NCI-H1930 (cell line): ENCODE measurements at places on chromosomes 4 and X.

- DNase-seq, result no peak
Observed at GRCh38 chr4:5933116-5933515, 40.2 kb upstream of the CRMP1 start.

GRCh38 chrX:44085209-44085608, 112.0 kb upstream of the NDP start:
- no peak for DNase-seq

- no peak for DNase-seq
Observed at GRCh38 chrX:119235051-119235511, 1.0 kb upstream of the PGRMC1 start.

DNA sequence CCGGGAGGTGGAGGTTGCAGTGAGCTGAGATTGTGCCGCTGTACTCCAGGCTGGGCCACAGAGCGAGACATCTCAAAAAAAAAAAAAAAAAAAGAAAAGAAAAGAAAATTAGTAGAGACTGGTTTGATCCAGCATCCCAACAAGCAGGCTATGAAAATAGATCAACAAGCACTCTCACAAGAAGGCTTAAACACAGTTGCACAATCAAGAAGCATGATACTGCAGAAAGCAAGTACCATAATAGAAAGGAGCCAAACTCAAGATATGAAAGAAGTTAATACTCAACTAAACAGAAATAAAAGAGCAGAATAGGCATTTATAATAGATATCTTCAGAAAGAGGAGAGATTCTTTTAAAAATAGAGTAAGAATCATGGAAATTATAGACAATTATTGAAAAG, 10.6 kb downstream of the TLR6 start:
- DNase-seq, result no peak

- no peak for DNase-seq
Observed at GRCh38 chrX:103535206-103535605, 15.9 kb upstream of the RAB40A start.

DNA sequence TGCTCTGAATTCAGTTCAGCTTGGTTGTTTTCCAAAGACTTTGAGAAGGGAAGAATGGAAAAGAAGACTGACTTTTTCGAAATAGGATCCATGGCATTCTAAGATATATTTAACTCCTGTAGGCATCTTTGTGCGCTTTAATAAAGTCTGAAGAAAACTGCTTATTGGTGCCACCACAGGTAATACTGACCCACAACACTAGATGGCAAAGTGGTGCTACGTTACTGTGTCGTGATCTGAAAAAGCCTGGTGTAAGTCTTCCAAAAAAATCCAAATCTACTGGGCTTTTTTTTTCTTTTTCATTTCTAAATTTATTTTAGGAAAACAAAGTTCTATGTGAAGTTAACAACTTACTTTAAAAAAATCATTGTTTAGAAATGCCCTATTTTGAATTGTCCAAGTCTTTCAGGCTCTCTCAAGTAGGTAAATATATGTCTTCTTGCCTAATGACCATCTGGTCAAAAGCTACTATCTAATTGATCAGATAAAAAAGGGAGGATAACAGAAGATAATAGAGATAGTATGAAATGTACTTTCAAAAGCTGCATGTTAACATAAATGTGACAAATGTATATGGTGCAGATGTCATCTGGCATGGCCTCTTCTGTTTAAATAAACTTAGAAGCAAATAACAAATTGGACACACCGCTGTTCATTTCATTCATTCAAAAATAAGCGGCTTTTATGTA, 47.0 kb upstream of the MID1IP1 start:
- DNase-seq, result peak; percentile 2

GRCh38 chr4:30867427-30867826, 147.3 kb downstream of the PCDH7 start:
- no peak for DNase-seq

GRCh38 chr4:165953181-165953580, 80.1 kb downstream of the TLL1 start:
- no peak for DNase-seq

DNA sequence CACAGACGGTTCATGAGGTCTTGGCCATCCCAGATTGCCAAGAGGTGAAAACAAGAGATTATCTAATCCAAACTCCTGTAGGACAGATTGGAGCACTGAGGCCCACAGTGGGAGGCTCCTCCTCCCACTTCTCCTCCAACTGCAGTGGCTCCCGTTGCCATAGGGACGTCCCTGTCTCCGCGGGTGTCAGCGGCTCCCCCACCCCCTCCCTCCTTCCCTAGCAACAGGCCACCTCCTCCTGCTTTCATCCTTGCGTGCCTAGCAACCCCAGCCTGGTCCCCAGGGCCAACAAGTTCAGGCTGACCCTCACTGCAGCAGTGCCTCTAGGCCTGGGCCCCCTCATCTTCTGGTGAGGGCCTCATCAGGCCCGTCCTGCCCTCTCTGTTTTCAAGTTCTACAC, 6.8 kb upstream of the IQSEC2 start:
- peak; percentile 22 for DNase-seq

GRCh38 chrX:57137501-57137900, 304 bp upstream of the SPIN2A start:
- no peak for DNase-seq

- no peak for DNase-seq
Observed at GRCh38 chr4:105306158-105306781, 159.6 kb downstream of the TET2 start.

DNA sequence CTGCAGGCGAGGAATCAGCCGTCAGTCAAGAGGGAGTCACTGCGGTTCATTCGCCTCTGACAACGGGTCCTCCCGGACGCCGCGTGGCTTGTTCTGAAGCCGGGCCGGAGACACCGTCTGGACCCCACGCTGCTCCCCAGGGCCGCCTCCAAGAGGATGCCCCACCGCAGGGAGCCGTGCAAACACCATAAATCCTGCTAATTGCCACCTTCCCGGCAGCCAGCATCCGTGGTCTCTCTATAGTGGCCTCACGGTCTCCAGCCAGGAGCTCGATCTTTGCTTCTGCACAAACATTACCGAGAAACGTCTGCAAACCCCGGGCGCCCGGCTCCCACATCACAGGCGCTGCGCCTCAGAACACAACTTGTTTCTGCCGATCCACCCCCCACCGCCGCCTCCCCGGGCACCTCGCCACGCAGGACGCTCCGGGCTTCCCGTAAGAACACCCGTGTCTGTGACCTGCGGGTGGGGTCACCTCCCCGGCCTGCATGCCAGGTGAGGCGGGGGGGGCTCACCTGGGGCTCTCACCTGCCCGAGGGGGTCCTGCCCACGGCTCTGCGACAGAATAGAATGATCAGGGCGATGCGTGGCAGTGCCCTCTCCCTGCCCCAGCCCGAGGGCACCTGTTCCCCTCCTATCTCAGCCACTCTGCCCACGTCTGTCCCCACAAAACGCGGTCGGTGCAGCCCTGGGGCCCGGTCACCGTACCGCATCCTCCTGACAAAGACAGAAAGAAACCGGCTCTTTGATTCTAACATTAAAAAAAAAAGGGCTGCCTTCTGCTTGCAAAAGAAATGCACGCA, 32.4 kb upstream of the PPP2R3B start:
- DNase-seq, result no peak

DNA sequence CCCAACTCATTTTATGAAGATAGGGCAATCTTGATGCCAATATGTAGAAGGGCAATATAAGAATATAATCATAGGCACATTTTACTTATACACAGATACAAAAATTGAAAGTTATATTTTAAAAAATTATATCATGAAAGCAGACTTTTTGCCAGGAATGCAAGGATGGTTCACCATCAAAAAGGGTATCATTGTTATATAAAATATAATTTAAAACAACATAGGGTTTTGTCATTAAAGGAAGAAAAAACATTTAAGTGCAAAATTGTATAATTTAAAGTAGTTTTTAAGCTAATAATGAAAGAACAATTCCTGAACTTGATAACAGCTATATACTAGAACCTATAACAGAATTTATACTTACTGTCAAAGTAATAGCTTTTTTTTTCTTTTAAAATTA, 15.9 kb downstream of the AREG start:
- DNase-seq, result no peak
